ENCODE measurements at places on chromosomes 2 and 18.

DNA sequence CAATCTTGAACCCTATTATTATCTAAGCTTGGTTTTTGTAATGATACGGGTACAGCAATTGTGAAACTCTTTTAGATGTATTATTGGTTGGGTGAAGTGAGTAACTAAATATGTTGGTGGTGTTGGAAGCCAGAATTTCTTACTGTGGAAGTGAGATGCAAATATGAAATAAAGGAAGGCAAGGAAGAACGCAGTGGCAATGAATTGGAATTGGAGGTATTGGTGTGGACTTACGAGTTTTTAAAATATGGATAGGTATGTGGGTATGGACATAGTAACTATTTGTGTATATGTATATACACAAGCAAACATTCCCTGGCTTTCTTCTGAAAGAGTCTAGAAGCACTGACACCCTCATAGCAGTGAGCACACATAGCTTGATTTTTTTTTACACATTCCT is 105.8 kb downstream of the RAB3GAP1 start:
- DNase-seq, result no peak

GRCh38 chr2:926896-927295 is 23.8 kb upstream of the SNTG2 start:
- no peak for DNase-seq

- no peak for DNase-seq
Measured at GRCh38 chr2:48343571-48344440, 186.1 kb upstream of the STON1 start.

DNA sequence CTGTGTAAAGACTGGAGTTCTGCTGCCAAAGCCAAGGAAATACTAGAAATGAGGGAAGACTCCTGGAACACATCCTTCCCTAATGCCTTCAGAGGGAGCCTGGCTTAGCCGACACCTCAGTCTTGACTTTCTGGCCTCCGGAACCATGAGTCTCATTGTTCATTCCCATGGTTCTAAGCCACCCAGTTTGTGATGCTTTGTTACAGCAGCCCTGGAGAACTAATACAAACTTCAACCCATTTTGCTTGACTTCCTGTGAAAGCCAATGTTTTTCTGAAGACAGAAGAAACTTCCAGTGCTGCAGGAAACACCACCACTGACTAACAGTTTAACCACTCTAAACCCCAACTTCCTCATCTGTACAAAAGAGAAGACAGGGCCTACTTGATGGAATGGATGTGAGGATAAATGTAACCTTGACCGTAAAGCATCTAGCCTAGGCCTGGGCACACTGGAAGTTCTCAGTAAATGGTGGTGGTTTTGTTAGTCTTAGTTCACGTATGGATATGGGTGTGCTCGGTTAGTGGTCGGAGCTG is 85.9 kb upstream of the RFX8 start:
- DNase-seq, result no peak

GRCh38 chr2:57453945-57454344 is 592.7 kb upstream of the VRK2 start:
- DNase-seq, result no peak

DNA sequence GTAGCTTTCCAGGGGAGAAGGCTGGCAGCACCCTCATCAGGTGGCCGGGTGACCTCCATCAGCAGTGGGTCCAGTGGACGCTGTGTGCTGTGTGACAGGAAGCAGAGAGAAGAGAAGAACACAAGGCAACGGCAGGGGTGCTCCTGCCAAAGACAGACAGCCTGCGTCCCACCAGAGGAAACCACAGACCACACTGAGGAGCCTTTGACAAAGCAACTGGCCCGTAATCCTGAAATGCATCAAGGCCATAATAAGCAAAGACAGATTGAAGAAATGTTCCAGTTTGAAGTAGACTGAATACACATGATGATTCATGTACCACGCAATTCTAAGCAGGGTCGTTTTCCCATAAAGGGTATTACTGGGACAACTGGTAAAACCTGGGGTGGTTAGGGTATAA is 172.4 kb downstream of the FBXO15 start:
- DNase-seq, result no peak

- DNase-seq, result peak; percentile 15
Measured at GRCh38 chr2:57497489-57498096, 549.0 kb upstream of the VRK2 start.

DNA sequence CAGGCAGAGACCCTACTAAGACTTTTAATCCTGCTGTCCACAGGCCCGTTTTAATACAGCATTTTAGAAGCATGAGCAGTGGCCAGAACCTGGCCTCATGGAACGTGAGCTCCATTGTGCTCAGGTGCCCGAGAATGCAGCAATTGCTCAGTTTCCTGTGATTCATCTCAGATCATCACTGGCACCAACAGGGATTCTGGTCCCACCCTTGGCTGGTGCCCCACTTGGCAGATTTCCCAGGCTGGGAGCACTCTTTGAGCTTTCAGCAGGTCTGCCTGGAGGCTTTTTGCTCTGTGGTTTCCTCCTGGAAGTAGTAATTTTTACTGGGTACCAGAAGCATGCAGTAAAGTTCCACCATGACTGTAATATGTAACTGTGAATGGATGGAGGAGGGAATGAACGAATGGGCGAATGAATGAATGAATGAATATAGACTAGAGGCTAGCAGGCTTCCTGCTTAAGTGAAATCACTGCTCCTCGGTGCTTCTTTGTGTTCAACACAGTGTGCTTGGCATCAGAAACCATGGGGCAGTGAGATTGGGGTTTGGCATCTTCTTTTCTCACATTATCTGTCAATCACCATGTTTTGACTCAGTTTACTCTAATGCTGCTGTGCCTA is 312.9 kb downstream of the PRKCE start:
- no peak for DNase-seq

DNA sequence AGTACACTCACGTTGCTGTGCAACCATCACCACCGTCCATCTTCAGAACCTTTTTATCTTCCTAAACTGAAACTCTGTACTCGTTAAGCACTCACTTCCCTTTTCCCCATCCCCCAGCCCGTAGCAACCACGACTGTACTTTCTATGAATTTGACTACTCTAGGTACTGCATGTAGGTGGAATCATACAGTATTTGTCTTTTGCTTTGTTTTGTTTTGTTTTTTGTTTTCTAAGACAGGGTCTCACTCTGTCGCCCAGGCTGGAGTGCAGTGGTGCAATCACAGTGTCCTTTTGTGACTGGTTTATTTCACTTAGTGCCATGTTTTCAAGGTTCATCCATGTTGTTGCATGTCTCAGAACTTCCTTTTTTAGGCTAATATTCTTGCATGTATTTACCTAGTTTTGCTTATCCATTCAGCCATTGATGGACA is 7.0 kb upstream of the TYMS start:
- DNase-seq, result no peak

DNA sequence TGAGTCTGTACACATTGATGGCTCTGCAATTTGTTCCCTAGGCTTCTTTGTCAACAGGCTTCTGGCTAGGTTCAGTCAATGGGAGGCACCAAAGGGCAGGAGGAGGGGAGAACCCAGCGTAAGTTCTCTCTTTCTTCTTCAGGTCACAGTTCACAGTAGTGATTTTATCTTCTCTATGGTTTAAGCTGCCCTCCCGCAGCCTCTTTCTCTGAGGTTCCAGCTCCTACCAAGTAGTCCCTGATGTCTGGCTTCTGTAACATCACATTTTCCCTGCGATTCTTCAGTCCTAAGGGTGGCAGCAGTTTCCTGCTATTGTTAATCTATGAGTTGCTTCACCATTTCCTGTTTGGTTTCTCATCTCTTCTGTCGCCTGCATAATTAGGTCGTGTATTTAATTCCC is 107.4 kb downstream of the CPO start:
- DNase-seq, result no peak

DNA sequence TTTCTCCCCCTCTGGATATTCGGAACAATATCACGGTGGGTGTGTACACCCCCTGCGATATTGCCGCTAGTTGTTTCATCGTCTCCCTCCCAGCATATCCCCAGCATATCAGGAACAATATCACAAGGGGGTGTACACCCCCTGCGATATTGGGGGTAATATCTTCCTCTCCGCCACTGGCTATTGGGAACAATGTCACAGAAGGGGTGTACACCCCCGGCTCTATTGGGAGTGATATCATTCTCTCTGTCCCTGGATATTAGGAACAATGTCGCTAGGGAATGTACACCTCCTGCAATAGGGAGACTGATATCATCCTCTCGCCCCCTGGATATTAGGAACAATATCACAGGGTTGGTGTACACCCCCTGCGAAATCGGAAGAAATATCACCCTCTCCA is 1932.0 kb downstream of the SUCLG1 start:
- no peak for DNase-seq

- DNase-seq, result peak; percentile 44
Measured at GRCh38 chr2:162153608-162154224, 1.7 kb upstream of the GCG start.

DNA sequence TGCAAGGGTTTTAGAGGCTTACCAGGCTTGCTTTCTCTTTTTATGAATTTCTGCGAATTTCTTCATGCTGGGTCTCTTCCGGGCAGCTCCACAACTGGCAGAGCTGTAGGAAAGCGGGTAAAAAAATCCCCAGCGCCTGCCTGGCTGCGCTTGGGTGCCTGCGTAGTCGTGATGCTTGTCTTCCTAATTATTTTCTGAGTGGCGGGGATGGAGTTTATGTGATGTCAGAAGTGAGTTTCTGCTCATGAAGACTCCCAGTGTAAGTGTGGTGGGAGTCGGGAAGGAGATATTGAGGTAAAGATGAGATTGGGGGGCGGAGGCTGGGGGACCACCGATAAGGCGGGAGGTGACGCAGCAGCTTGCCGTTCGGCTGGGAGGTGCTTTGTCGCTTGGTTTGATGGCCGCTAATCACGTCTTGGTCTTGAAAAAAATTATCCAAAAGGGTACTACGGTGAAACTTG is 229.8 kb downstream of the LDLRAD4 start:
- no peak for DNase-seq

GRCh38 chr2:63692002-63692606 is 103.3 kb downstream of the MDH1 start:
- no peak for DNase-seq

DNA sequence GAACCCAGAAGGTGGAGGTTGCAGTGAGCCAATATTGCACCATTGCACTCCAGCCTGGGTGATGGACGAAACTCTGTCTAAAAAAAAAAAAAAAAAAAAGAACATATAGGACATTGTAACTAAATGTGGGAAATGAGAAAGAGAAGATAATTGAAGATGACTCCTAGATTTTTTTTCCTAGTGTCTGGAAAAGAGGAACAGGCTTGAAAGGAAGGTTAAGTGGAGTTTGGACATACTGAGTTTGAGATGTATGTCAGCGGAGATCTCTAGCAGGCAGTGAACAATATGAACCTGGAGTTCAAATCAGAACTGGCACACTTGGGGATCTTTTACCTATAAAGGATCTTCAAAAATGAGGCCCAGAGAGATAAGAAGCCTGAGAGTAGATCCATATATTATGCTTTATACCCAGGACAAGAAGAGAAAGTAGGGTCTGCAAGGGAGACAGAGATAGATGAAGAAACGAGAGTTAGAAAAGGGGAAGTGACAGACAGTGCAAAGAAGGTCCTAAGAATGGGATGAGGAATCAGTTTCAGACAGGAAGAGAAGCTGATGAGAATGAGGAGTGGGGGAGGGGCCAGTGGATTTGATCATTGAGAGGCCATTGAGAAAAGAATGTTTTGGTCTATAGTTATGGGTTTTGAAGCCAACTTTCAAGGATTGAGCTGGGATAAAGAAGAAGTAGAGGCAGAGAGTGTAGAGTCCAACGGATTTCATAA is 46.9 kb upstream of the CD28 start:
- no peak for DNase-seq

DNA sequence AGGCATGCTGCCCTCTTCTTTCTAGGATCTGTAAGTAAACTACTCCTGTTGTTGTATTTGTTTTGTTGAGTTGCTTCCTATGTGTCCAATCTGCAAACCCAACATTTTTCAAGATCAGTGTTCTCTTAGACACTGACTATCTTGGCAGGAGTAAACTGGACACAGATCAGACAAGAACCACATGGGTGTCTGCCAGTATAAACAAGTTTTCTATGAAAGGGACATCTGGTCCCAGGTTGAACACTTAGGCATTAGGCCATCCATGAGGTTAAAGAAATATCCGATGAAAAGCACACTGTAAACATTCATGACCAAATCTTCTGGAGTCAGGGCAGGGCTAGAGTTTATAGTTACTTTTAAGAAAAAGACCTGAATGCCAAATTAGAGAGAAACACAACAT is 441.8 kb downstream of the NYAP2 start:
- DNase-seq, result no peak

GRCh38 chr18:54359233-54359632 is 1.5 kb downstream of the C18orf54 start:
- DNase-seq, result no peak

DNA sequence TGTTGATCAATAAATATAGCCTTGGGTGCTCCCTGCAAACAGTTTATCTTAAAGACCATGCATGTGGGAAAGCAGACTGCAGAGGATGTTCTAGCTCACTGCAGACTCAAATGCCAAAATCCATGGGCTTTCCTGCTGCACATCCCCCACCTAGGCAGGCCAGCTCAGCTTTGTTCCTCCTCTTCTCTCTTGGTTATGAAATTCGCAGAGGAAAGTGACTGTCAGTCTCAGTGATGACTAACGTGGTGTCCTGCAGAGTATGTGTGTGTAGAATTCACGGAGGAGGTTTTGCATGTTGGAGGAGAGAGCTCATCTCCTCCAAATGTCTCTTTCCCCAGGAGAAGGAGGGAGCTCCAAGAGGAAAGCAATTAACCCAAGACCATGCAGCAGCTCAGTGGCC is 21.4 kb upstream of the KCNS3 start:
- DNase-seq, result no peak

GRCh38 chr2:50840341-50841124 is 191.4 kb downstream of the NRXN1 start:
- no peak for DNase-seq

DNA sequence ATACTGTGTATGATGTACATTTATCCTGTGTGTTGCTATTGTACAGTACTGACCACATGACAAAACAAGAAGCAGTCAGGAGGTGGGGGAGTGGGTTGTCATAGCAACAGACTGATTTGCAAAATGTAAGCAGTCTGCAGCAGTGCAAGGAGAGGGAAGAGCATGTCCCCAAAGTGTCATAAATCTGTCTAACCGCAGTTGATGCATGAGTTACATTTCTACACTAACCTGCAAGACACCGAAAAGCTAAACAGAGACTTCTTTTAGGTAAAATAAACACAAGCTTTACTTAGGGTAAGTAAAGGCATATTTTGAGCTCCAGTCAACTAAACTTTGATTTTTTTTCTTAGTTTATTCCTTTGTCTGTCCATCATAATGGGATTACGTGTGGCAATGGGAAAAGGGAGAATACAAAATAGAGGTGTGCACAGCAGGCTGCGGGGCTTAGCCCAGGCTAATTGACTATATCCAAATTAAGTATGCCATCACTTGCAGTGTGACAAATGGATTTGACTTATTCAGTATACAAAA is 134.5 kb downstream of the MEIS1 start:
- DNase-seq, result no peak

All from memory B cell (primary cell).